ENCODE measurements at places on chromosomes 4 and X.

GRCh38 chr4:156496797-156497196 is 474.8 kb downstream of the PDGFC start:
- H3K36me3 ChIP-seq, result no peaks in the 10 kb centered on the region
- no peak overlapping the region for H3K27ac ChIP-seq
- no peaks in the 10 kb centered on the region for H3K4me1 ChIP-seq
- no peak for DNase-seq
- H3K27me3 ChIP-seq, result no peaks in the 10 kb centered on the region
- H3K4me3 ChIP-seq, result no peak overlapping the region

- no peaks in the 10 kb centered on the region for H3K27me3 ChIP-seq
- H3K27ac ChIP-seq, result no peak overlapping the region
- H3K4me3 ChIP-seq, result no peak overlapping the region
- no peaks in the 10 kb centered on the region for H3K36me3 ChIP-seq
These were observed 107.5 kb downstream of the GABRG1 start for GRCh38 chr4:46016306-46016705.

GRCh38 chr4:93334003-93334402 is 494.6 kb upstream of the ATOH1 start:
- DNase-seq, result no peak
- no peak overlapping the region for H3K4me3 ChIP-seq
- no peaks in the 10 kb centered on the region for H3K4me1 ChIP-seq
- no peaks in the 10 kb centered on the region for H3K27me3 ChIP-seq
- no peak overlapping the region for H3K27ac ChIP-seq

DNA sequence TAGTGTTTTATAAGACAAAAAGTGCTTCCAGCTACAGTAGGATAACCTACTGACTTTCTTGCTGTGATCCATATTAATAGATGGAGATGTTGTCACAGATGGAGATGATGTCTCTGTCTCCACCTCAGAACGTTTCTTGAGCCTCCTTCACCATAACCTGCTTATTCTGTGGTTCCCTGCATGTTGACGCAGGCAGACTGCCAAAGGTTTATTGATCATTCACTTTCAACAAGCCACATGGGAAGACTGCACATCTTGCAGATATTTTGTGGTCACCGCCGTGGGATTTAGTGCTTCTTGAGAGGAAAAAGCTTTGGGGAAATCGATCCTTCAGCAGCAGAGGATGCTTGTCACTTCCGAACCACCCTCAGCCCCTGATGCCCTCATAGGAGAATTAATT is 943.0 kb upstream of the PRKX start:
- DNase-seq, result no peak
- H3K27me3 ChIP-seq, result no peaks in the 10 kb centered on the region
- no peaks in the 10 kb centered on the region for H3K36me3 ChIP-seq

DNA sequence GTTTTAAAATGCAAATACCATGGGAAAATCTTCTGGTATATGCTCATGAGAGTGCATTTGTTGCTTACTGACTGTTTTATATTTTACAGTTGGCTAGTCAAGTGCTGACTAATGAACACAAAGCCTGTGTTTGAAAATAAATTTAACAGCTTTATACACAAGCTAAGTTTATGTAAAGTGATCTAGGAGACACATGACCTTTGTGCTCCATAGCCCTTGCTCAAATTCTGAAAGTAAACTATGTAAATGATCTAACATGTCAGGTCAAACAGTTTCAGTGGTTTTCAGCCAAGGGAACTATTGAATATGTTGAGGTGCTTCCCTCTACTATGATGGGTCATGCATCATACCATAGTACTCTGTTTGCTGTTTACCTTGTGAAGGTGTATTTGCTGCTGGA is 36.7 kb downstream of the DIAPH2 start:
- no peak overlapping the region for H3K4me3 ChIP-seq
- no peaks in the 10 kb centered on the region for H3K36me3 ChIP-seq
- H3K27ac ChIP-seq, result no peak overlapping the region
- H3K4me1 ChIP-seq, result no peaks in the 10 kb centered on the region
- DNase-seq, result no peak

- no peak overlapping the region for H3K27ac ChIP-seq
- H3K4me3 ChIP-seq, result no peak overlapping the region
- H3K36me3 ChIP-seq, result no peaks in the 10 kb centered on the region
- no peak for DNase-seq
- no peaks in the 10 kb centered on the region for H3K4me1 ChIP-seq
These were observed 58.6 kb upstream of the PAGE1 start for GRCh38 chrX:49754233-49754857.

GRCh38 chr4:8376361-8377102 is 64.0 kb downstream of the ACOX3 start:
- H3K27me3 ChIP-seq, result no peaks in the 10 kb centered on the region
- DNase-seq, result no peak
- no peak overlapping the region for H3K4me3 ChIP-seq
- no peak overlapping the region for H3K27ac ChIP-seq

DNA sequence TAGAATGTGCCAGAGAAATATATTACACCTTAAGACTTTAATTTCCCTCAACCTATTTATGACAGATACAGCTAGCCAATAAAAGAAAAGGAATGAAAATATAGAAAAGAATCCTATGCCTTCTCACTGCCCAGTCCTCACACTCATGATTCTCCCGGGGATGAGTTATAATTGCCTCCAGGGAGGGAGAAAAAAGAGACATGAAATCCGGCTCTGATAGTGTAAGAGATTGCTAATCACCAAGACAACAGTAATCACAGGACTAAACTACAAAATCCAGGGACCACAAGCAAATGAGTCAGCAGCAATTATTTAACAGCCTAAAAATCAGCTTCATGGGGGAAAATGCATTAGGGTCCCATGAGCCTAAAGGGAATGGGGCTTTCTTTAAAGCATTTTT is 95.9 kb upstream of the DUSP21 start:
- H3K4me1 ChIP-seq, result no peaks in the 10 kb centered on the region
- H3K4me3 ChIP-seq, result no peak overlapping the region
- H3K36me3 ChIP-seq, result no peaks in the 10 kb centered on the region
- DNase-seq, result no peak

DNA sequence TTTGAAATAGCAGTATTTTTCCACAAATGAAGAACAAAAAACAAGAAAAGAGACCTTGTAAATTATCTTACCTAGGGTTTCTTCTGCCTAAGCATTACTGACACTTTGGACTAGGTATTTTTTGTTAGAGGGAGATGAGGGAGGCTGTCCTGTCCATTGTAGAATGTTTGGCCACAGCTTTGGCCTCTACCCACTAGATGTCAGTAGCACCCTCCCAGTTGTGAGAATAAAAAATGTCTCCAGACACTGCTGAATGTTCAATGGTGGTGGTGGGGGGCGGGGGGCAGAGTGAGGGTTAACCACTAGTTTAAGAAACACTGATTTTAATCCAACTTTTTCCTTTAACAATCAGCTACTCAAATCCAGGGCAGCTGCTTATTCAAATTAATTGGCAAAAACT is 25.8 kb downstream of the OTUD4 start:
- no peaks in the 10 kb centered on the region for H3K4me1 ChIP-seq
- H3K27me3 ChIP-seq, result no peaks in the 10 kb centered on the region
- H3K27ac ChIP-seq, result no peak overlapping the region

- DNase-seq, result no peak
- H3K36me3 ChIP-seq, result no peaks in the 10 kb centered on the region
- no peaks in the 10 kb centered on the region for H3K27me3 ChIP-seq
- H3K4me1 ChIP-seq, result no peaks in the 10 kb centered on the region
- no peak overlapping the region for H3K4me3 ChIP-seq
These were observed 189.6 kb downstream of the FRMPD4 start for GRCh38 chrX:12327836-12328235.

GRCh38 chrX:154030266-154030665 is 10.6 kb upstream of the IRAK1 start:
- H3K4me1 ChIP-seq, result no peaks in the 10 kb centered on the region
- no peaks in the 10 kb centered on the region for H3K36me3 ChIP-seq
- no peak overlapping the region for H3K4me3 ChIP-seq
- no peaks in the 10 kb centered on the region for H3K27me3 ChIP-seq
- DNase-seq, result no peak

- no peak overlapping the region for H3K4me3 ChIP-seq
- no peak for DNase-seq
- no peaks in the 10 kb centered on the region for H3K4me1 ChIP-seq
- H3K27me3 ChIP-seq, result no peaks in the 10 kb centered on the region
These were observed 301.3 kb downstream of the FBXW7 start for GRCh38 chr4:152234571-152234970.

DNA sequence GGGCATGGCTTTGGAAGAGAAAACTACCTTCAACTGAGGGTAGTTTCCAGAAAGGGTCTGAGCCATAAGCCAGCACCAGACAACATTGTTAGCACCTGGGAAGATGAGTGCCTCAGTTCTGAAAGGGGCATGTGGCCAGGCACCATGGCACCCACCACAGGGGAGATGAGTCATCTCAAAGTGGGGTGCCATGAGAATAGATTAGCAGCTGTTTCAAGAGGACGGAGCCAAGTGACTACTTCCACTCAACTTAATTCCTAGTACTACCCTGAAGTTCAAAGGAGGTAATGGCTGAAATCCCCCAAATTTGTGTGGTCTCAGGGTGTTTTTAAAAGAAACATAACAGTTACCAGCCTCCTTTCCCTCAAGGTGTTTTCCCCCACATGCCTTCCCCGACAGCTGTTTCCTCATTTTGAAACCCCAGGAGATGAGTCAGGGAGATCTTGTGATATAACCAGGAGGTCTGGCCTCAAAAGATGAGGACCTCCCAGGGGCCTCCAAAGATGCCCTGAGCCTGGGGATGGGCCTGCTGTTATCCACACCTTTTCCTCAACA is 27.8 kb upstream of the FTHL17 start:
- no peak overlapping the region for H3K27ac ChIP-seq
- no peaks in the 10 kb centered on the region for H3K36me3 ChIP-seq
- H3K4me3 ChIP-seq, result no peak overlapping the region
- no peaks in the 10 kb centered on the region for H3K4me1 ChIP-seq
- H3K27me3 ChIP-seq, result no peaks in the 10 kb centered on the region
- no peak for DNase-seq

- no peaks in the 10 kb centered on the region for H3K27me3 ChIP-seq
- no peak overlapping the region for H3K27ac ChIP-seq
- DNase-seq, result no peak
- no peaks in the 10 kb centered on the region for H3K4me1 ChIP-seq
These were observed 992.6 kb downstream of the NLGN4X start for GRCh38 chrX:5236096-5236495.

- H3K36me3 ChIP-seq, result no peaks in the 10 kb centered on the region
- H3K27me3 ChIP-seq, result no peaks in the 10 kb centered on the region
- no peaks in the 10 kb centered on the region for H3K4me1 ChIP-seq
- DNase-seq, result no peak
These were observed 6.3 kb downstream of the EXOC1 start for GRCh38 chr4:55859711-55860110.

DNA sequence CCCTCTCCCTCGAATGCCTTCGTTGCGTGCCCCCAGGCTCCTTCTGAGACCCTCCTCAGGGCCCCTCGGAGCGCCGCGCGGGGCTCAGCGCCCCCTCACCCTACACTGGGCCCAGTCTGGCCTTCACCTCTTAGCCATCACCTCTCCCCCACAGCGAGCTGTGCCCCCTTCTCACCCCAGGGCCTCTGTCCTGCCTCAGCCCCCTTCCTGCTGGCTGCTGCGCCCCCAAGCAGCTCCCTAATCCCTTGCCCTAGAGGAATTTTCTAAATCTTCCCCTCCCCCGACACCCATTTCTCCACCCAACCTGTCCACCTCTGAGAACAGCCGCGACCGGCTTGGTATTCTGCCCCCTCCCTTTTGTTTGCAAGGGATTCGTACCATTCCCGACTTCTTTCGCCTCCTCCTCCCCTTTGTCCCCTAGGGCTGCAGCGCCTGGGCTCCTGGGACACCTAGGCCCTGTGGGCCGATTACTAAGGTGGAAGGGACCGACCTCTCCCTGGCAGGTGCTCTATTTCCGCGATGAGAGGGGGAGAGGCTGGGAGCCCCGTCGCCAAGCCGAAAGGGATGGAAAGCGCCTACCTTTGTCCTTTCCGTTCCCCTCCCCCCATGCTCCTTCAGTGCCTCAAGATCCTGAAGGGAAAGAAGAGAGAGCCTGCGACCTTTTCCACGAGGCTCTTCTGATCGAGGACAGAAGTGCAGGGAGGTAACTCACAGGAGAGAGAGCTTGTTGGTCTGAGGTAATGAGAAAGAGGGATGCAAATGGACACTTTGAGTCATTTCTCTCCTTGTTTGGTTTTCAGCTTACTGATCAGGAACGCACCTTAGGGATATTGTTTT is 10.9 kb downstream of the DLG3 start:
- H3K27ac ChIP-seq, result peak overlapping the region; percentile 84
- DNase-seq, result no peak
- no peaks in the 10 kb centered on the region for H3K36me3 ChIP-seq
- H3K4me3 ChIP-seq, result peak overlapping the region; percentile 77
- no peaks in the 10 kb centered on the region for H3K4me1 ChIP-seq
- peaks cover 47% of the 10 kb centered on the region for H3K27me3 ChIP-seq

DNA sequence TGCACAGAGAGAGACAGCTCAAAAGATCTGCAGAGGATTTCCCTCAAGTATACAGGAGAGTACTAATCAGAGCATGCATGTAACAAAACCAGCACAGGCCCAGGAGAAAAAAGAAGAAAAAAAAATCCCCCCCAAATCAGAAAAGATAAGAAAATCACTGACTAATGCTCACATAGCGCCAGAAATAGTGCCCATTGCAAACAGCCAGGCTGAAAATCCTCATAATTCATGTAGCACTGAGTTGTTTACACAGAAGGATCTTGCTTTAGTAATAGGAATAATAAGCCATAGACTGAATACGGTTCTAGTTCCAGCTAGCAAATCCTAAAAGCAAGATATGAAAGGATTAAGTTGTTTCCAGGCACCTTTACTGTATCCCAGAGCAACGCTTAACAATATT is 51.8 kb upstream of the MAGEC2 start:
- H3K36me3 ChIP-seq, result no peaks in the 10 kb centered on the region
- no peaks in the 10 kb centered on the region for H3K27me3 ChIP-seq
- no peak for DNase-seq

DNA sequence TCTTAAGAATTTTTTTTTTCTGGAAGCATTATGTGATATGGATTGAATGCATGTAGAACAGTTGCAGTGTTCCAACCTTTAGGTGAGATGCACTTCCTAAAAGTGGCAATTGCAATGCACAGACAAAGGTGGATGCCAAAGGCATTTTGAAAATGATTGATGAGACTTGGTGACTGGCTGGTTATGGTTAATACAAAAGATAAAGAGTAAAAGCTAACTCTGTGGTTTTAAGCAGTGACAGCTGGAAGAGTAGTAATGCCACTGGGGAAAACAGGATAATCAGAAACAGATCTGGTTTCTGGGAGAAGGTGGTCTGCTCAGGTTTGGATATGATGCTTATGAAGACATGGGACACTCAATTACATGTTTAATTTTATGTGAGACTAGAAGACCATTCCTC is 345.6 kb downstream of the RPA4 start:
- H3K4me3 ChIP-seq, result no peak overlapping the region
- H3K27ac ChIP-seq, result no peak overlapping the region
- no peak for DNase-seq
- H3K36me3 ChIP-seq, result no peaks in the 10 kb centered on the region
- H3K27me3 ChIP-seq, result peaks cover 6% of the 10 kb centered on the region

GRCh38 chrX:41607264-41607832 is 81.4 kb upstream of the GPR34 start:
- H3K27me3 ChIP-seq, result peaks cover 17% of the 10 kb centered on the region
- H3K36me3 ChIP-seq, result no peaks in the 10 kb centered on the region
- H3K27ac ChIP-seq, result no peak overlapping the region

Data from breast epithelium (tissue), 4 donors.